ENCODE measurements at places on chromosomes 7 and 10.

DNA sequence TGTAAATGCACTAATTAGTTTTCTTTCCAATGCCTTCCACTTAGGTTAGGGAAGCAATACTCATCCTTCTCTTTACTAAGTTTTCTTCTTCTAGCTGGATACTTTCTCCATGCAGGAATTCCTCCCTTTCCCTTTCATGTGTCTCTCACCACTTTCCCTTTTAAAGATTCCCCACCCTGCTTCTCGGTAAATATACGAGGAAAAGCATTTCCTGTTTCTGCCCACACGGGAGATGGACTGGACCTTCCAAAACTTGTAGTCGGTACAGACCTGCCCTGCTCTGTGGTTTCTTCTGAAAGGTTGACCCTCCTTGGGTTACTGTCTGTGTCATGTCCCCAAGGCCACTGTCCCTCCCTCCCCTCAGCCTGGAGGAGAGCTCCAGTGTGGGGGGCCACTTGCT, 58.9 kb upstream of the LYZL2 start:
- no peak for DNase-seq

DNA sequence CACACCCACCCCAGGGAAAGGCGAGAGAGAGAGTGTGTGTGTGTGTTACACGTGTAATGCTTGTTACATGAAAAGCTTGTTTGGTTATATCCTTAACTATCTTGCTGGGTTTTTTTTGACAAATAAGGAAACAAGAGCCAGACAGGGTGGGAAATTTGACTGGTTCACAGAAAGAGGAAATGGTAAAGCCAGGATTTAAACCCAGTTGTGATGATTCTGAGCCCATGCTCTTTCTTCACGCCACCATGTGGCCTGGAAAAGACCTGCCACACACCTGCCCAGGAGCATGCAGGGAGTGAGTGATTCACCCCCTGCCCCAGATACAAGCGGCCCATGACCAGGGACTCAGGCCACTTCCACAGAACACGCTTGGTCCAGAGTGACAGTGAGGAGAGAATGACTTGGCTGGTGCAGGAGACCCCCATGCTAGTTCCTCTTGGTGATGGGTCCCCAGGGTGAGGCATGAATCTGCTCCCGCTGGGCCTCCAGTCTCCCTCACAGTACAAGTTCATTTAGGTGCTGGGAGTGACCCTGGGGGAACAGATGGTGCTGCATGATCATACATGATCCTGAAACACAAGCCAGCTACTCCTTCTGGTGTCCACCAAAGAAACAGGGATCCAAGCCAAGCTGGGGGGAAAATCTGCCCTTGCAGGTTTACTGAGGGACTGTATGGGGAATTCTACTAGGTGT, 21.0 kb upstream of the EIF5AL1 start:
- no peak for DNase-seq

DNA sequence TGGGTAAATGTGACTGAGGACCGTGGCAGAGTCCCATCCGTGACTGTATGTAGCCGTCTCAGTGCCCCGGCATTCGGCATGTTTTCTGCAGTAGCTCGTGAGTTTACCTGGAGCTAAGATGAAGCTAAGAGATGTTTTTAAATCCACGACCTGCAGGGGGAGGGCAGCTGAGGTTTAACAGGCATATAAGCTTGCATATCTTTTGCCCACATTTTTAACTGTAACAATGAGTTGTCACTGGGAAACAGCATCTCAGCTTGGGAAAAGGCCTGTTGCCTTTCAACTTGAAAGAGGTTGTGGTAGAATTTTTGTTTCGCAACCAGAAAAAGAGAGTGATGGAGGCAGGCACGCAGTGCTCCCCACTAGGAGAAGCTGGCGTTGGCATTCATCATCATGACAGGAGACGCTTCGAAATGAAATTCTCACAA, 77.7 kb downstream of the CELF2 start:
- DNase-seq = no peak

GRCh38 chr10:122113945-122114747, 125.2 kb downstream of the TACC2 start:
- no peak for DNase-seq

DNA sequence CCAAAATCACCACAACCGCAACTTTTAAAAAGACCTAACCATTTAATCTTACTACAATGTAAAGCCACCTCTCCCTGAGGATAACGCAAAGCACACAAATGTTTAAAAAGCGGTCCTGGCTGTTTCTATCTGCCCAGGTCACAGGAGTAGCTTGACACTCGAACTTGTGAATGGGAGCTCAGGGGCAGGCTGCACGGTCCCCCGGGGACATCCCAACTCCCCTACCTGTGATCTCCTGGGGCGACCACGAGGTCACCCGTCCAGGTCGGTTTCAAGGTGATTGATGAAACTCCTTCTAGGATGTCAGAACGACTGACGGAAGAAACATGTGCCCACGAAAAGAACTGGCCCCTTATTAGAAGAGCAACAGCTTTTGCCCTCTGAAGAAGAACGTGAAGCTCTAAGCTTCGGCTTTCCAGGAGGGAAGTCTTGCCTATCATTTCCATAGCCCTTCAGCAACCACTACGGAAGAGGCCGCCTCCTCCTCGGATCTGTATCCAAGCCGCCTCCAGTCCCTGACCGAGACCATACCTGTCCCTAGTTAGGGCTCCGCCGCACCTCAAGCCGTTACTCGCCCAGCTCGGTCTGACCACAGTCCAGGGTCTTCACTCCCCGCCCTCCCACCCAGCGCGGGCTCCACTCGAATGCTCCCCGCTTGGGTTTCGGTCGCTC, 459 bp downstream of the CYCS start:
- peak; percentile 28 for DNase-seq

DNA sequence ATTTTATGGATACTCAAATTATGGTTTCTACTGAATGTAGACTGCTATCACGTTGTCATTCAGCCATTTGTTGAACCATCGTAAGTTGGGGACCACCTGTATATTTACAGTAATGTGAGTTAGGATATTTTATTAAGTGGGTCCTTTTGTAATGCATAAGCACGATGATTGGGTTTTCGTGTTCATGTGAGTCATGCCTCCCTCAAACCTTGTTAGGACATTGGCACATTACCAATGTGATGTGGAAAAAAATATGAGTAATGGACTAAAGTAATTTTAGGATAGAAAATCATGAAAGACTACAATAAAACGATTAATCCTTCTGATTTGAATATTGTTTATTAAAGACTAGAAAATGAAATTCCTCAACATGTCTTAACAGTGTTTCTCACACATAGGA, 8.7 kb downstream of the SMC3 start:
- no peak for DNase-seq

DNA sequence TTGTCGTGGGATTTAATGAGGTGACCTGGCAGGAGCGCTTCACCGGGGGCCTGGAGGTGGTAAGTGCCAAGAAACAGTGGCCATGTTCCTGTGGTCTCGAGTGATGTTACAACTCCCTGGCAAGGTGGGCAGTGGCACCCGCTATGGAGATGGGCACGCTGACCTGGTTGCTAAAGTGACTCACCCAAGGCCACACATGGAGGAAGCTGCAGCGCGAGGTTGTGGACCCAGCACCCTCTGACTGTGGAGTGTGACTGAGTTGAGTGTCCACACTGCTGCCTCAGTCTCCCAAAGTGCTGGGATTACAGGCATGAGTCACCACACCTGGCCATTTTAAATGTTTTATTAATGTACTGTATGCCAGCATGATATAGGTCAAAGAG, 73.2 kb downstream of the RGS10 start:
- no peak for DNase-seq

- DNase-seq = no peak
Measured at GRCh38 chr7:35792873-35793489, 7.9 kb upstream of the SEPTIN7 start.

GRCh38 chr10:117239721-117240620, 943 bp upstream of the SLC18A2 start:
- no peak for DNase-seq

DNA sequence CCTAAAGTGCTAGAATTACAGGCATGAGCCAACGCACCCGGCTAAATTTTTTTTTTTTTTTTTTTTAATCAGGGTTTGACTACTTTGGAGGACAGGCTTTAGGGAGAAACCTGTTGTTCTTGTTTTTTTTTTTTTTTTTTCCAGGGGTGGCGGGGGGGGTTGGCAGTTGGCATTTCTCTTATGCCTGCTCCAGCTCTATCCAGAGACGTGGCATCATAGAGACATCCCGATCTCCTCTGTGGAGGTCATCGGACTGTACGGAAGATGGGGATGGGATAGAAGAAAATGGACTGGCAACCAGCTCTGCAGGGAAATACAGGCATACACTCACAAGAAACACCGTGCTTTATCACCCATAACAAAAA, 130.8 kb downstream of the PRPF18 start:
- no peak for DNase-seq

GRCh38 chr10:68296843-68297663, 34.8 kb upstream of the HNRNPH3 start:
- DNase-seq = no peak

GRCh38 chr10:36194276-36194675, 552.2 kb upstream of the FZD8 start:
- no peak for DNase-seq

DNA sequence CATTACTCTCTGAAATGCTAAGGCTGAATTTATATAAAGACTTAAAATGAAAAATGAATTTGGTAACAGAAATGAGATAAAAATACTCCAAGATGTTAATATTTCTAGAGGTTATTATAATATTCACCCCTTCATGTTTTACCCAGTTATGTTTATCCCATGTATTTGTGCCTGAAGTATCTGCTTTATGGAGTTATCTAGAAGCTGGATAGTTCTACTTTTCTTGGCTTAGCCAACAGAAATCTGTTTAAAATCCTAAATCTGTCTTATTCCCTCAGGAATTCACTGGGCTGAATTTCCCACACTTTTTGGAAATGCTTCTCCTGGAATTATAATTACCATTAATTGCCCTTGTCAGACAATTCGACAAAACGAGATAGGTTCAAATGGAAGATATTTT, 201.6 kb downstream of the THSD7A start:
- DNase-seq = no peak

GRCh38 chr10:63255316-63255715, 122.2 kb downstream of the NRBF2 start:
- DNase-seq = no peak

- no peak for DNase-seq
Measured at GRCh38 chr10:113550365-113550764, 2.5 kb upstream of the HABP2 start.

- DNase-seq = no peak
Measured at GRCh38 chr10:43863270-43863669, 214.6 kb upstream of the ZNF32 start.

DNA sequence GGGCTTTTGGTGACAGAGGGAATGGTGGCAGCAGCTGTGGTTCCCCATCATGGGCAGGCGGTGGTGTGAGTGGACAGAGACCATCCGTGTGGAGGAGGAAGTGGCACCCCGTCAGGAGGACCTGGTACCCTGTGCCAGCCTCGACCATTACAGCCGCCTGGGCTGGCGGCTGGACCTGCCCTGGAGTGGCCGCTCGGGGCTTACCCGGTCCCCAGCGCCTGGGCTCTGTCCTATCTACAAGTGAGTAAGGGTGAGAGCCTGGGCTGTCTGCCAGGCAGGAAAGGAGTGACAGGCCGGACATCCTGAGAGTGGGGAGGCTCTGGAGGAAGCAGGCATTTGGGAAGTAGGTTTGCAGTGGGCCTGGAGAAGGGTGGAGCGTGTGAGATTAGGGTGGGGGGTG, 2.9 kb upstream of the ZNF467 start:
- no peak for DNase-seq
